NCI-H2029 treated with DMSO at 0.1 percent for 48 hours (cell line): ENCODE measurements at places on chromosomes 3 and 15.

- DNase-seq: peak; percentile 63
Measured at GRCh38 chr3:135100366-135100765, 305.3 kb downstream of the EPHB1 start.

DNA sequence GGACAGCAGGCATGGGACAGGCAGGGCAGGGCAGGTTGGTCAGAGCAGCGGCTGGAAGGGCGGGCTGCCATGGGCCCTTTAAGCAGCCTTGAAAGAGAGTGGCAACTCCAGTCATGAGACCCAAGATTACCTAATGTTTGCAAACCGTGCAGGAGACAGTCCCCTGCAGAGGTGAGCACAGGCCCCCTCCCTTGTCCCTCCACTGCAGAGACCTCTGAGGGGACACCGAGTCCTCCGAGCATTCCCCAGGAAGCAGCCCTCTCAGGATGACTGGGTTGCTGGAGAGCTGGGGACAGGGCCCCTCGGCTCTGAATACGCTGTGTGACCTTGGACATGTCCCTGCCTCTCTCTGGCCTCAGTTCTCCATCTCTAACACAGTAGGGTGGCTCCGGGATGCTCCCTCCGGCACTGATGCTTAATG, 81.4 kb downstream of the IQSEC1 start:
- DNase-seq: no peak

DNA sequence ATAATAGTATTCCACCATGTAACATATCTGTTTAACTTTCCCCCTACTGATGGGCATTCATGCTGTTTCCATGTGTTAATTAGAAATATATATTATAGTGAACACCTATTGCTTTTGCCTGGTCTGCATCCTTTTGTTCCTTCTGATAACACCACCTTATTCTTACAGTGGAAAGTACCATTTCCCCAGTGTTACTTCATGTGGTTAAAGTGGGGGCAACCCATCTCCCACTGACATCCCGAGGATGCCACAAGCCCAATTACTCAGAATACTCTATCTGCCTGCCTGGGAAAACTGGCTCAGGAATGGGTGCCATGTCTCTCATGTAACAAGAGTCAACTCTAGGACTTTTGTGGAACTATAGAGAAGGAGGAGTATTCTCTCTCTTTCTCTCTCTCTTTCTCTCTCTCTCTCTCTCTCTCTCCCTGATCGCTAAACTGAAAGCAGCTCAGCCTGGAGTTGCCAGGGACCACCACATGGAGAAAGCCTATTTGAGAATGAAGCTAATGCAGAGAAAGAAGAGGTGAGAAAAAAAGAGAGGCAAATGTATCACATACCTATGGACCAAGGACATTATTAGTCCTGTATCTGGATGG, 66.4 kb upstream of the PPIB start:
- DNase-seq: no peak

GRCh38 chr3:40265181-40265580, 44.3 kb upstream of the EIF1B start:
- DNase-seq: no peak

DNA sequence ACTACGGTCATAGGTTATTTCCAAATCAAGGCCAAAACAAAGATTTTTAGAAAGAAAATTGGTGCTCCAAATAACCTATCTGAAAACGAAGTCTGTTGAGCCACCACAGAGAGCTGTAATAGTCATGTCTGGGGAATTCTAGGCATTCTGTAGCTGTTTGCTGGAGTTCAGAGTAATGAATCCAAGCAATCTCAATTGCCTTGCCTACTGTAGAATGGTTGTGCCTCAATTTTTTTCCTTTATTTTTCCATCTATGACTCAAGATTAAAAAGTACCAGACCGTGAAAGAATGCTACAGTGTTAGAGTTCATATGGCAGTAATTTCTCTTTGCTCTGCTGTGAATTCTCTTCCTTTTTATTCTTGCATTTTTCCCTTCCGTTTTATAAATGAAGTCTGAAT, 1007.2 kb upstream of the ALCAM start:
- DNase-seq: no peak

- no peak for DNase-seq
Measured at GRCh38 chr3:168427835-168428475, 332.2 kb upstream of the GOLIM4 start.

DNA sequence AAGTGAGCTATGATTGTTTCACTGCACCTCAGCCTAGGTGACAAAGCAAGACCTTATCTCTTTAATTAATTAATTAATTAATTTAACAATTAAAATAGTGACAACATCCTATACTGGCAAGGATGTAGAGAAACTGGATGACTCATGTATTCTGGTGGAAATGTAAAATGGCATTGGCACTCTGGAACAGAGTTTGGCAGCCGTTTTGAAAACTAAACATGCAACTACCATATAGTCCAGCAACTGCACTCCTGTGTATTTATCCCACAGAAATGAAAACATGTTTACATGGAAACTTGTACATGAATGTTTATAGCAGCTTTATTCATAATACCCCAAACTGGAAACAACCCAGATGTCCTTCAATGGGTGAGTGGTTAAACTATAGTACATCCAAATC, 56.6 kb downstream of the ANP32A start:
- DNase-seq: no peak

GRCh38 chr3:50604628-50605588, 6.7 kb downstream of the CISH start:
- no peak for DNase-seq

- DNase-seq: no peak
Measured at GRCh38 chr15:59437142-59437816, 707 bp upstream of the FAM81A start.

DNA sequence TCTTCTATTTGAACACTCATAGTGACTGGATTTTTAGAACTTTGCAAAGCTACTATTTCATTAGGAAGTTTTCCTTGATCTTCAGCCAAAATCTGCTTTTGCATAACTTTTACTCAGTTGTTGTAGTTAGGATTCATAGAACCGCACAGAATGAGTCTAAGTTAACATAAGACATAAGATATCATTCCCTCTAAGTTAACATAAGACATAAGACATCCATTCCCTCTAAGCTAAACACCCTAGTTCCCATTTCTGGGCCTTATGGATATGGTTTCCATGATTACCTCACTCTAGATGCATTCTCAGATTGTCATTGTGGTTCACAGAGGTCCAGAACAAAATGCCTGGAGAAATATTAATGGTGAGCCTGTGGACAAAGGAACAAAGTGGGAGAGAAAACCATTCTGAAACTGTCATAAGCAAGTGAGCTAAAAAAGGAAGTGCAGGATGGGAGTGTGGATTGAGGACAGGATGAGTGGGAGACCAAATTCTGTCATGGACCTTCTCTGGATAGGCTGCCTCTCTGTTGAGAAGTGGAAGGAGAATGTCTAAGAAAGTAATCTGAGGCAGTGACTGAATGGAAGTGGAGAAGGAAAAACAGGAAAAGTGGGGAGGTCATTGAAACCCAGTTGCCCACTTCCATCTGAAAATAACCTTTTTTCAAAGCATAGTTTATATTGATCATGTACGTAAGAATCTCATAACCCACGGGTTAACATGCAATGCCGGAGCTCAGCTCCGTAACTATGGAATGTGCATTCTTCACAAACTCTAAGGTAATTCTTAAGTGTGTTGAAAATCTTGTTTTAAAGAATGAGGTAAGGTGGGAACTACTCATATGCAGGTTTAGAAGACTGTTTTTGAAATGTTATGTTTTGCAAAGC, 37.4 kb upstream of the SECISBP2L start:
- DNase-seq: no peak

DNA sequence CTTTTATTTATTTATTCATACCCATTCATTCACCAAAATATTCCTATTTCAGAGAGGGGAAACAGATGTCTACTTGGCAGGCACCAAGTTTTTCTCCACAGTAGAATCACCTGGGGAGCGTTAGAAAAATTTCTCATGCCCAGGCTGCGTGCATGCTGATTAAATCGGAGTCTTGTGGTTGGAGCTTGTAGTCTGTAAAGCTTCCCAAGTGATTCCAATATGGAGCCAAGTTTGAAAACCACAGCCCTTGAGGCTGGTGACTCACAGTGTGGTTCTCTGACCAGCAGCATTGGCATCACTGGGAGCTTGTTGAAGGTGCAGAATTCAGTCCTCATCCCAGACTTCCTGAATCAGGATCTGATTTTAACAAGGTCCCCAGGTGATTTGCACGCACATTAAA, 49.7 kb downstream of the PDHB start:
- DNase-seq: no peak

GRCh38 chr3:138898708-138899107, 48.2 kb downstream of the FOXL2 start:
- no peak for DNase-seq

DNA sequence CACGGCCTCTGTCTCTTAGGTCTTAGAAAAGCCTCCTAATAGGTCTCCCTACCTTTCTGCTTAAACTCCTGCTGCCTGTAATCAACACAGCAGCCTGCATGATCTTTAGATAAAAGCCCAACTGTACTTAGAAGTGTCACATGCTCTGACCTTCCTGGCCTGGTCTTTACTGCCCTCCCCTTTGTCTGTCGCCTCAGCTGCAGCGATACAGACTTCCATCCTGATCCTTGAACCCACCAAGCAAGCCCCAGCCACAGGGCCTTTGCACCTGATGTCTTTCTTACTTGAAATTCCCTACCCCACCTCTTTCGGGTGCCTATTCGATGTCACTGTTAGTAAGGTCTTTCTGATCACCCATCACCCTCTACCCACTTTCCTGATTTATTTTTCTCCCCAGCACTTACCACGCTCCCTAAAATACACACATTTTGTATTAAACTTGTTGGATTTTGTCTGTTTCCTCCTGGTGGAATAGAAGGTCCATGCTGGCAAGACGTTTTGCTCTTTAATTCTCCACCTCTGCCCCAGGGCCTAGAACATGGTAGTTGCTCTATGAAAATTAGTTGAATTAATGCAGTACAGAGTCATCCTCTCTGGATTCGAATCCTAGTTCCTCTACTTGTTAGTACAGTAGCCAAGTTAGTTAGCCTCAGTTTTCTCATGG, 51.1 kb downstream of the AQP9 start:
- DNase-seq: no peak

- no peak for DNase-seq
Measured at GRCh38 chr3:76035117-76035516, 249.8 kb upstream of the ZNF717 start.

- no peak for DNase-seq
Measured at GRCh38 chr15:64029110-64029509, 17.2 kb downstream of the DAPK2 start.
